Stimulated activated CD4-positive, alpha-beta T cell treated with anti-CD3 and anti-CD28 coated beads, Interleukin-2, amount 100 ng/mL, for 24 hours (primary cell): ENCODE measurements at places on chromosomes 12 and 14.
A peak's percentile ranks its signal among the peaks of the same experiment; 100 is the strongest.

DNA sequence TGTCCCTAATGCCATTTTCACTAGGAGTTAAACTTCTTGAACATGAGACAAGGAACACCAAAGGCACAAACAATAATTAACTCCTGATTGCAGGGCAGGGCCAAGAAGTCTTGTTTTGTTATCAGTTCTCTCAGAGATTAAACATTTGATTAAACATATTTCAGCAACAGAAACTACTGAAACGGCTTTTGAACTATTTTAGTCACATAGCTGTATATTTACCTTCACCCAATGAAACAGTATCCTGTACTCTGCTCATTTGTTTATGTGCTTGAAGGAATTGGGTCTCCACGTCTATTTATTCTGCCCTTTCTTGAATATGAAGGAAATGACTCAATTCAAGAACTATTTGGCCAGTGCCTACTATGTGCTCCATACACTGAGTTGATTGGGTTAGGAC, 51.3 kb upstream of the PTCSC3 start:
- no peak for DNase-seq

DNA sequence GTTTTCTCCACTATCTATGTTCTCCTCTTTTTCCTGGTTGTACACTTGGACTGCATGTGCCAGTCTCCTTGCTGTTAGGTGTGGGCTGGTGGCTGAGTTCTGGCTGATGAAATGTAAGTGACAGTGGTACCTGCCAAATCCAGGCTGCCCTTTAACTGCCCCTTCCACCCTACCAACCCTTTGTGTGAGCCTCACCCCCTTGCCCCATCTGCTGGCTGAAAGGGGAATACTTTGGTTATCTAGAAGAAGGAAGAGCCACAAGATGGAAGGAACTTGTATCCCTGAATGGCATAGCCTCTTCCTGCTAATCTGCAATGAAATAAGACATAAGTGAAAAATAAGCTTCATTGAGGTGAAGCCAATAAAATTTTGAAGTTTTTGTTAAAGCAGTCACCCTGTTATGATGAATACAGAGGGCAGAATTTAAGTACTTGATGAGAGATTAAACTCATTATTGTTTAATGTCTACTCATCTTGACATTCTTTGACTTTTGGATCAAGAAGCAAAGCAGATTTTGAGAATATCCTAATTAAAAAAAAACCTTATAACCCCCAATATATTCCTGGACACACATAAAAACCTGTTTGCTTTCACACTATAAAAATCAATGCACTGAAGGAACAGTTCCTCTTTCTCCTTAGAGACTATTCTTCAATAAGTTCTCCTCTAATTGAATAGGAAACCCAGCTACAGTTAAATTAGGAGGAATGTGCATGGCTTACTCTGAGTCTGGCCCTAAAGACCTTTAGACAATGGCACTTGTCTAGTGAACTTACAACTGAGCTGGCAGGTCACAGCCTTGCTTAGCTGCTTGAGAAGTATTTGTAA, 262.6 kb upstream of the BTG1 start:
- DNase-seq = peak; percentile 57

GRCh38 chr14:71070169-71070568, 162.9 kb downstream of the PCNX1 start:
- no peak for DNase-seq

DNA sequence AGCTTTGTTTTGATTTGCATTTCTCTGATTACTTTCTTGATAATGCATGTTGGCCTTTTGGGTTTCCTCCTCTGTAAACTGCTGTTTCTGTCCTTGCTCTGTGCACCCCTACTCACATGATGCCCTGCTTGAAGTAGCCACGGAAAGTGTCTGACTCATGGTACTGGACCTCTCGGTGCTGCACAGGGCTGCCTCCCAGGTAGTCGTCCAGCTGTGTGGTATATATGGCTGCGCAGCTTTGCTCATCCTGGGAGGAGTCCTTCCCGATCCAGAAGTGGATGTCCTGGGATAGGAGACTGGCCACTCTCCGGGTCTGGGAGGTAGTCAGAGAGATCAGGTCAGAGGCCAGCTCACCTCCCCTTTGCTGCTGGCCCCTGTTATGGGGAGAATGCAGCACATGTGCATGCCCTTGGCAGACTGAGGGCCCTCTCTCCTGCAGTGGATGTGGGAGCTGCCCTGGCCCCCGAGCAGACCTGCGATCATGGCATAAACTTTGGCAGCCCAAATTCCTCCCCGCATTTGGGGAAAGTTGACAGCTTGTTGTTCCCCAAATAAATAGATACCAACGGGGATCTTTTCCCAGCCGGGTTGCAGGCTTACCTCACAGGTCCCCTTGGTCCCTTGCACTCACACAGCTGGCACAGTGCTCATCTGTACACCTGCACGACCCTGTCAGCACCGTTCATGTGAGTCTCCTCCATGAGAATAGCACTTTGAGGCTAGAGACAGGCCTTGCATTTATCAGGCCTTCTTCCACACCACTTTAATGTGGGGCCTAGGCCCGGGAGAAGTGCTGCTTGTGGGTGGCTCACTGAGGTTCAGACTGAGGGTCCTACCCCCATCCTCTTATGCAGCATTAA, 5.2 kb downstream of the AVIL start:
- no peak for DNase-seq

DNA sequence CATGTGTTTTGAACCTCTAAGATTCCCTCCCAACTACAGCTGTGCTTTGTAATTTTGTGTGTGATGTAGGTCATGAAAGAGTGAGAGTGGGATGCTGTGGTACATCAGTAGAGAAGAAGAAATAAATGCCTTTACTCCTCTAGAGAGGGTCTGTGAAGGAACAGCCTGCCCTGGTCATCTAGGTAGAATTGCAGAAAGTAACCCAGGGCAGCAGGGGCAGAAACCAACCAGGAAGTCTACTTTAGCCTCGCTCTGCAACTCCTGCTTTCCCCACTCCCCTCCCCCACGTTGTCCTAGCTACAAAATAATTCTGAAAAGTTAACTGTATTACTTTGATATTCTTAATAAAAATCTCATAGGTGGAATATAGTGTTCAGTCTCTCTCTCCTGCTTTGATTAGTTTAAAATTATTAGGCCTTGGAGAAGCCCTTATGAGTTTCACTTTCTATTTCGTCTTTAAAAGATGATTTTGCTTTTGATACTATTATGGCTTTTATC, 7.5 kb downstream of the TBK1 start:
- DNase-seq = no peak

GRCh38 chr12:7339675-7340074, 35.8 kb downstream of the ACSM4 start:
- no peak for DNase-seq

GRCh38 chr12:49969027-49969426, 3.7 kb upstream of the AQP6 start:
- no peak for DNase-seq

DNA sequence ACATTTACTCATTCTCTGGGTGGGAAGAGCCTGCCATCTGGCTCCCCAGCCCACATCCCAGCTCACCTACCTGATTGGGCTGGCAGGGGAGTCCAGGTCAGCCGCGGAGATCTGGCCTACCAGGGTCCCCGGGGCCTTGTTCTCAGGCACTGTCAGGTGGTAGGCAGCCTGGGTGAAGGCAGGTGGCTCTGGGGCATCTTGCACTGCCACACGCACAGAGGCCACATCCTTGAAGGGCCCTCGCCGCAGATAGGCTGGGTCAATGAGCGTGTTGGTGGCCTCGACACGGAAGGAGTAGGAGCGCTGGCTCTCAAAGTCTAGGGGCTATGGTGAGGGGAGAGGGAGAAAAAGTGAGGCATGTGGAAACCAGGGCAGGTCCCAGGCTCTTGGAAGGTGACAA, 3.9 kb downstream of the CDH24 start:
- no peak for DNase-seq

GRCh38 chr12:15846887-15847286, 35.3 kb upstream of the STRAP start:
- DNase-seq = no peak

DNA sequence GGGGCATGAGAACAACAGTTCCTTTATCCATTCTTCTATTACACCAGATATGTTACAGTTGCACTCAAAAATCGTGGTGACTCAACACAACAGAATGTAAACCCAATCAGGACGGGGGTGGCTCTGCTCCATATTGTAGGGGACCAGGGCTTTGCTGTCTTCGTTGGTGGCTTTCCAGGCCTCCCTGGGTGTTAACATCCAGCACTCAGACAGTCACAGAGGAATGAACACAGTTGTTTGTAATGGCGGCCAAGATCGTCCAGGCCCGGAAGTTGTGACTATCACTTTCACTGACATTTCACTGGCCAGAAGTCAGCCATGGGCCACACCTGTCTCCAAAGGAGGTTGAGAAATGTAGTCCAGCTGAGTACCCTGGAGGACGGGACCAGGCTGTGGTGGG, 204.1 kb downstream of the CACNA1C start:
- no peak for DNase-seq

DNA sequence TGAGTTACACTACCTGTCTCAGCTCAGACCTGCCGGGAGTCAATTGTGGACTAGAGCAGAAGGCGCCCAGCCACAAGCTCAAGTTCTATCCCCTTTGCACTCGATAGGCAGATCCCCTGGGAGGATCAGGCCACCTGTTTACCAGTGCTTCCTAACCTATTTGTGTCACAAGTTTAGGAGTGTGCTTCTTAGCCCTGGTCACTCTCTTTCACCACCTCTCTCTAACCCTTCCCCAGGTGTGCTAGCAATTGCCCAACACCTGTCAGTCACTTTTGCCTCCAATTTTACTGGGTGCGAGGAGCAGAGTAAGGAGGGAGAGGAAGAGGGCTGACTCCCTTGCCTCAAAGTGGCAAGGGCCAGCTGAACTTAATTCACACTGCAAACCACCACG, 745 bp upstream of the NAA30 start:
- peak; percentile 20 for DNase-seq

DNA sequence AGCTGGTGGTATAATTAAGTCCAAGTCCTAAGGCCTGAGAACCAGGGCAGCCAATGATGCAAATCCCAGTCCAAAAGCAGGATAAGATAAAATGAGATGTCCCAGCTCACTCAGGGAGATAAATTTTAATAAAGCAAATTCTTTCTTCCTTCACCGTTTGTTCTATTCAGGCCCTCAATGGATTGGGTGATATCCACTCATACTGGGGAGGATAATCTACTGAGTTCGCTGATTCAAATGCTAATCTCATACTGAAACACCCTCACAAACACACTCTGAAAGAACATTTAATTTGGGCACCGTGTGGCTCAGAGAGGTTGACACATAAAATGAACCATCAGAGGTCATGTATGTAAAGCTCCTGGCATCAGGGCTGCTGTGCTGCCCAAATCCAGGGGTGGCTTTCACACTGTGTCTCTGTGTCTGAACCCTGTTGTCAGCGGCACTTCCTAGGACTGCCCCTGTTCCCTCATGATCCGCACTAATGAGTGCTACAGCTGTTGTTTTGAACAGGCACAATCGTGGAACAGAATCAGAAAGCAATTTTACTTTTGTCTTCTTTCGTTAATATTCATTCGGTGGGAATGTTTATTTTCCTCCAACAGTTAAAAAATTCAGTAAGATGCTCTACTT, 428.5 kb upstream of the FBXO33 start:
- DNase-seq = no peak

DNA sequence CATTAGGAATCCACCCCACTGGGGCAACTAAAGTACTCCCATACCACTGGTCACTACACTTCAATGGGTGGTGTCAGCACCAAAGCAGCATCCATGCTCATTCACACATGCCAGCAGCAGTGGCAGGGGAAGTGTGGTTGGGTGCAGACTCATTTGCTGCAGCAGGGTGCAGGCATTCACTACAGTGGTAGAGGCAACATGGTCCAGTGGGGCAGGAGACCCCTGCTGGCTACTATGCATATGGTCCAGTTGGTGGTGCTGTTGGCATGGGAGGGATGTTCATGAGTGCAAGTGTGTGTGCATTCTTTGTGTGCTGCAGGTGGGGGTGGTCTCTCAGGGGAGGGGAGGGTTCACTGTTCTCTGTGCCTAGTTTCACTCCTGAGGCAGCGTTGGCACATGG, 908.4 kb upstream of the NOVA1 start:
- no peak for DNase-seq

DNA sequence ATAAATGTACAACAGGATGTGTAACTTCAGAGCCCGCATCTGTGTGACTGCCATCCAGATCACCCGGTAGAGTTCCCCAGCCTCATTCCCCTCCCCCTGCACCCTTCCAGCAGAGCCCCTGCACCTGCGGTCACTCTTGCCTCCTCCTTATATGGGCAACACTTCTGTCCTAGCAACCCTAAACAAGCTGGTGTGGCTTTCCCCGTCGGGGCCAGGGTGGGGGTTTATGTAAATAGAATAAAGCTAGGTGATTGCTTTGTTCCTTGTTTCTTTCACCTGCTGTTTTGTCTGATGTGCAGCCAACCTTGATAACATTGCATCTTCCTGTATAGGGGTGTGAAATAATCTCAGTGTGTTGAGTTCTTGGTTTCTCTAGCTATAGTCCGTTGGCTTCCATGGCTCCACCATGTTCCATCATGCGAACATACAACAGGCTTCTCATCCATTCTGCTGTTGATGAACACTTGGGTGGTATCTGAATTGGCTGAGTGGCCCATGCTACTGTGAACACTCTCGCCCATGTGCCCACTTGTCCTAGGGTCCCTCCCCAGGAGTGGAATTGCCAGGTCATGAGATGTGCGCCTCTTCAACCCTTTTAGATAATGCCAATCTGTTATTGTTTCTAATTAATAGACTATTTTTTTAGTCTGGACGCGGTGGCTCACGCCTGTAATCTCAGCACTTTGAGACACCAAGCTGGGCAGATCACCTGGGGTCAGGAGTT, 102.2 kb downstream of the KIF26A start:
- no peak for DNase-seq

DNA sequence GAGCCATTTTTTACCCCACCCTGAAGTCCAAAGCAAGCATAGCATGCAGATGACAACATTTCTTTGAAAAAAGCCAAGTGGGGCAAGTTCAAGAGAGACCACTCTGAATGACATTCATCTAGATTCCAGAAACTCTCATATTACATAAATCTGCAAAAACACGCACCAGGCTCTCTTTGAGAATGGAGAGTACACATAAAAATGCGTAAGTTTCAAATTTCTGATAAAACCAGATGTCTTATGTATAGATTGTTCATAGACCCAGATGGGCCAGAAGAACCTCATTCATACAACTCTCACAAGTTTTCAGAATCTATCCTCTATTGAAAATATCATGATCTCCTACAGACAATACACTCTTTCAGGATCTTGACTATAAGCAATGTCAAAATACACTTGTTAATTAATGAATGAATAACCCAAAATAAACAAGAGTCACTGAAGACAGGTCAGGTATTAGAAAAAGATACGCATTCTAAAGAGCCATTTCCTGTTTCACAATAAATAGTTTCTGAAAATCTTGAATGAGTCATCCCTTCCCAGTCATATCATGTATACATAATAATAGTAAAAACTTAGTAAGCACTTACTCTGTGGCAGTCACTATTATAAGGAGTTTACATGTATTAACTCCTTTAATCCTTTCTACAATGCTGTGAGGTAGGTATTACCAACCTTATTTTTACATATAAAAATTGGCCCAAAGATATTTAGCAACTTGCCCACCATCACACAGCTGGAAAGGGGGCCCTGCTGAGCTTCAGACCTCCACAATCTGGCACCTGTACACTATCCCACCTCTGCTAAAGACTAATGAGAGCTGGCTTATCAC, 72.0 kb downstream of the PPP2R5E start:
- DNase-seq = no peak

GRCh38 chr12:57151741-57152630, 4.6 kb upstream of the LRP1-AS start:
- DNase-seq = no peak
